ENCODE measurements at places on chromosomes 5 and 9.

- no peak for DNase-seq
Measured at GRCh38 chr5:41508186-41508585, 2.2 kb downstream of the PLCXD3 start.

GRCh38 chr5:79448336-79448735 lies 65.6 kb downstream of the HOMER1 start:
- no peak for DNase-seq

DNA sequence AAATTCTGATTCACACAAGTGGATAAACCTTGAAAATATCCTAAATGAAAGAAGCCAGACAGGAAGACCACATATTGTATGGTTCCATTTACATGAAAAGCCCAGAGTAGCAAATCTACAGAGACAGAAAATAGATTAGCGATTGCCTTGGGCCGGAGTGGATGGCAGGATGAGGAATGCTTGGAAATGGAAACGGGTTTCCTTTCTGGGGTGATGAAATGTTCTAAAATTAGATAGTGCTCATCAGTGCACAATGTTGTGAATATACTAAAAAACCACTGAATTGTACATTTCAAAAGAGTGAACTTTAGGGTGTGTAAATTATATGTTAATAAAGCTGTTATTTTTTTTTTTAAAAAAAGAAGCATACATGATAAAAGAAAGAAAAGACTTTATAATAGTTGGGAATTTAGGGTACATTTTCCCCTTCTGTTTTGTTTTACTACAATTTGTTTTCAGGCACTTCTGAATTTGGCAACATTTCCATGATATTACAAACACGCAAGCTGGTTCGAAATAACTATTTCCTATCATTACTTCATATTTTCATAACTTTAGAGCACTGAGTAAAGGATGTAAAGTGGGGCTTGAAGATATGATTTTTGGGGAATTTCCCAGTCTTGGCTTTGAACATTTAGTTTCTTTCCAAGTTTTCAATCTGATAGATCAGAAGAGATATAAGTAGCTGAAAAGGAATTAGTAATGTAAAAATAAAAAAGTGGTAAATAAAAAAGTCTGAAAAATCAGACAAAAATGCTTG lies 23.9 kb downstream of the SLC35A4 start:
- DNase-seq: no peak

- DNase-seq: no peak
Measured at GRCh38 chr5:160209917-160210316, 19.4 kb upstream of the FABP6 start.

- no peak for DNase-seq
Measured at GRCh38 chr5:115941051-115941675, 21.1 kb upstream of the LVRN start.

DNA sequence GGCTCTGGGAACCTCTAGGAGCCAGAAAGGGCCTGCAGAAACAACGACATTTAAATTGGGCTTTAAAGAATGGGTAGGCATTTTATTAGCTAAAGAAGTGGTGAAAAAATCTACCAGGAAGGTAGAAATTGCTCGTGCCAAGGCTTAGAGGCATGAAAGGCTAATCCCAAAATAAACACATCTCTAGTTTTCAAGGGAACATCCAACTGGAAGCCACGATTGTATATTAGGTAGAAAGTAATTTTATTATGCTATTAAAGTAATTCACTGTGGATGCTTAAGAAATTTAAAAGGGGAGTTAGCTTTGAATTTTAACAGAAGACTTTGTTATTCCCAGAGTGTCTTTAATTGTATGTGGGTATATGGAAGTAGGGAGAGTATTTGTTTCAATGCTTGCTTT lies 17.5 kb upstream of the CNTLN start:
- no peak for DNase-seq
